Stimulated activated memory B cell treated with anti-CD40 and anti-IgM and Interleukin-4, amounts not matched to agents 10 μg/mL and 1 μg/mL and 100 μg/mL, for 72 hours (primary cell): ENCODE measurements at places on chromosomes 12 and 14.

DNA sequence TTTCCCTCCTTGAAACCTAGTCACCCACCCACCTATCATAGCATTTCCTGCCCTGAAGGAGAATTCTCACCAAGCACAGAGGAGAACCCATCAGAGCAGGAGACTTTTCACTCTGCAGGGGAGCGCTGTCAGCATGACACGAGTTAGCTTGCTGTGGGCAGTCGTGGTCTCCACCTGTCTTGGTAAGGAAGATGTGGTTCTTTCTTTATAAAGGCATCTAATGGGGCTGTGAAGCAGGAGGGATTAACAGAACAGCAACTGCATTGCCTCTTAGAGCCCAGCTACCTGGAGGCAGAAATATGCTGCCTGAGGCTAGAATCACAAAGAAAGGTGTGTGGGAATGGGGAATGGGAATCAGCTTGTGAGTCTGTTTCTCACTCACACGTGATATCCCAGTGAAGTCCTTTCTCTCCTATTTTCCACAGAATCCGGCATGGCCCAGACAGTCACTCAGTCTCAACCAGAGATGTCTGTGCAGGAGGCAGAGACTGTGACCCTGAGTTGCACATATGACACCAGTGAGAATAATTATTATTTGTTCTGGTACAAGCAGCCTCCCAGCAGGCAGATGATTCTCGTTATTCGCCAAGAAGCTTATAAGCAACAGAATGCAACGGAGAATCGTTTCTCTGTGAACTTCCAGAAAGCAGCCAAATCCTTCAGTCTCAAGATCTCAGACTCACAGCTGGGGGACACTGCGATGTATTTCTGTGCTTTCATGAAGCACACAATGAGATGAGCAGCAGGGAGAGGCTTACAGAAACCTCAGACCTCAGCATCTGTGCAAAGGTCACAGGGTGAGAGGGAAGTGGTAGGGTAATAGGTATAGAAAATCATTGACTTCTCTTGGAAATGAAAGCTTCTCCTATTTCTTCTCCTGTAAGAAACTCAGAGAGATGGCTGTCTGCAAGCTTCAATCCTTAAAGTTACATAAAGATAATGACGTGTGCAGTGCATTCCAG lies 316.9 kb downstream of the DAD1 start:
- ATAC-seq: no peak

- no peak for ATAC-seq
These were observed 2.6 kb upstream of the ACACB start for GRCh38 chr12:109113661-109114321.

GRCh38 chr14:53957739-53958138 lies 1.1 kb upstream of the BMP4 start:
- ATAC-seq: no peak

GRCh38 chr12:5796171-5796958 lies 148.7 kb downstream of the ANO2 start:
- ATAC-seq: no peak
